ENCODE measurements at places on chromosomes 11 and 22. TPM values are rescaled to one million over a fixed set of nuclear protein-coding genes. Genes with fewer than 3 reads are reported as not detected.
A peak's percentile ranks its signal among the peaks of the same experiment; 100 is the strongest.

Gene MRPL40
- 57.2 TPM for total RNA-seq

DNA sequence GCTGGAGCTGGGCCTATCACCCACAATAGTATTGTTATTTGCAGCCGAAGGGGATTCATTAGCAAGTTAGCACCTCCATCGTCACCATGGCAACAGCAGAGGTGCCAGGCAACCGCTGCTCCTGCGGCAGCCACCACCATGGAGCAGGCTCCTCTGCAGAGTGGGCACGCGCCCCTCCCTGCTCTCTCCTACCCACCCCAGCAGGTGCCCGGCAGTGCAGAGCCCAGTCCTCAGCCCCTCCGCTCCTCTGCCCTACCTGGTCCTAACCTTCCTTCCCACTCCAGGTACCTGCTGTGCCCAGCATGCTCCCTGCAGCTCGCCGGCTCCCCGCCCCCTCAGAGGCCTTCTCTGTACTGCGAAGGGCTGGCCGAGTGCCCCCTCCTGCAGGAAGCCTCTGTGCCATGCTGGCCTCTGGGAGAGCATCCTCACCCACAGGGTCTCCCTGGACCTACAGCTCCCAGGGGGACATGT is 3.6 kb downstream of the DUSP8 start:
- H3K27me3 ChIP-seq = no peaks in the 10 kb centered on the region
- no peak overlapping the region for H3K27ac ChIP-seq
- peaks cover 7% of the 10 kb centered on the region for H3K36me3 ChIP-seq
- H3K4me3 ChIP-seq = no peak overlapping the region
- DNase-seq = no peak

Gene YPEL1
- total RNA-seq = 8.3 TPM

- no peak overlapping the region for H3K4me3 ChIP-seq
- H3K4me1 ChIP-seq = peaks cover 37% of the 10 kb centered on the region
- no peak for DNase-seq
- H3K27me3 ChIP-seq = no peaks in the 10 kb centered on the region
Measured at GRCh38 chr11:102135256-102135655, 25.0 kb downstream of the YAP1 start.

DNA sequence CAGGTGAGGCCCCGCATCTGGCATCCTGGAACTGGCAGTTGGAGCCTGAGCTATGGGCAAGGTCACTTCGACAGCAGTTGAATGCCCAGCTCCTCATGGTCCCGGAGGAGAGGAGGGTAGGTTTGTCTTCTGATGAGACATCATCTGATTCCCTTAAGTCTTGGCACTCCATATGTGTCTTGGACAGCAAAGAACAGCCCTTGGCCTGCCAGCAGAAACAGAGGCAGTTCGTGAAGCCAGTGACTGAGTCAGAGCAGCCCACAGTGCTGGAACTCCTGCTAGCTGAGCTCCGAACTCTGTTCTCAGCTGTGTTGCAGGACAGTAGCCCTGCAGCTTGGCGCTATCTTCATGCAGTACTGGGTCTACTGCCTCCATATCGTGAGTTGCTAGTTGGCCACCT is 1.0 kb downstream of the DNHD1 start:
- no peak overlapping the region for H3K4me3 ChIP-seq
- peaks cover 44% of the 10 kb centered on the region for H3K36me3 ChIP-seq
- H3K4me1 ChIP-seq = peaks cover 14% of the 10 kb centered on the region
- no peak for DNase-seq
- H3K27ac ChIP-seq = peak overlapping the region; percentile 28

Gene FDXACB1
- 0.93 TPM for total RNA-seq

Gene SYVN1
- total RNA-seq = 25.6 TPM

- H3K4me1 ChIP-seq = no peaks in the 10 kb centered on the region
- H3K27me3 ChIP-seq = no peaks in the 10 kb centered on the region
- H3K27ac ChIP-seq = no peak overlapping the region
- no peak for DNase-seq
Measured at GRCh38 chr11:127943763-127944162, 643.6 kb downstream of the ETS1 start.

DNA sequence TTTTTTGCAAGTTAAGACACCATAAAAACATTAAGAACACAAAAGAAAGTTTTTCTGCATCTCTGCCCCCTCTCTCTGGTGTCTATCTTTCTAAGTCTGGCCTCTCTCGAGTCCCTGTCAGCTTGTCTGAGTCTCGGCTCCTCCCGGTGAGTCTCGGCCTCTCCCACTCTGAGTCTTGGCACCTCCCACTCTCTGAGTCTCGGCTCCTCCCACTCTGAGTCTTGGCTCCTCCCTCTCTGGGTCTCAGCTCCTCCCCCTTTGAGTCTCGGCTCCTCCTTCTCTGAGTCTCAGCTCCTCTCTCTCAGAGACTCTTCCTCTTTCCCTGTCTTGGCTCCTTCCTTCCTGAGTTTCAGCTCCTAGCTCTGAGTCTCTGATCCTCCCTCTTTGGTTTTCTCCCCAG is 72.5 kb upstream of the AMPD3 start:
- no peak for DNase-seq
- H3K36me3 ChIP-seq = no peaks in the 10 kb centered on the region
- H3K4me3 ChIP-seq = no peak overlapping the region
- H3K27ac ChIP-seq = no peak overlapping the region

- no peak for DNase-seq
- H3K4me3 ChIP-seq = no peak overlapping the region
- H3K27ac ChIP-seq = no peak overlapping the region
- no peaks in the 10 kb centered on the region for H3K27me3 ChIP-seq
Measured at GRCh38 chr11:29606330-29607031, 410.3 kb downstream of the KCNA4 start.

All from left ventricle myocardium inferior (tissue), 1 donor.